ENCODE measurements at places on chromosomes 5 and 9.

- DNase-seq = no peak
These were observed 508.0 kb downstream of the GADD45G start for GRCh38 chr9:90112788-90113187.

DNA sequence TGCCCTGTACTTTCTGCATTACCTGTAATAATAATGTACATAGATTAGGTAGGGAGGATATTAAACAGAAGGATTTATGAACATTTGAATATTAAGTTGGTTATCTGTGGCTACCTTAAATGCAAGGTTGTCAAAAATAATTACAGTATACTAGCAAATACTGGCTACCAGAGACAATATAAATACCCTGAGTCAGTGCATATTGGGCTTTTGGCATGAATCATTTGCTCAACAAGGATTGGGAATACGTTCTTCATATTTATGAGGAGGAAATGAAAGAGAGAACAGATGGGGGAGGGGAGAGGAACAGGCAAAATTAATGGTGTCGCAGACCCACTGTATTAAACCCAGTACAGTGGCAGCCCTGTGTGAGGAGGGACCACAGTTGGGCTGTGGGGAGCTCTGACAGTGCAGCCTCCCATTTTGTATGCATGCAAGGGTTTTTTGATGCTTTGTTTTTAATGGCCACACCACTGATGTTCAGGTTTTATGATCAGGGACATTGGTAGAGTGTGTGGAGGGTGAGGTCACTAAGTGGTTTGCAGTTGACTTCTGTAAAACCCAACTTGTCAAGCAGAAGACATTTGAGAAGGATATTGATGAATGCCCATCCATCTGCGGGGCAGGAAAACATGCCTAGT lies 56.9 kb downstream of the MVB12B start:
- DNase-seq = no peak

GRCh38 chr9:129397335-129397734 lies 219.3 kb upstream of the IER5L start:
- no peak for DNase-seq

- no peak for DNase-seq
These were observed 805.5 kb downstream of the EFNA5 start for GRCh38 chr5:106865279-106865678.

- no peak for DNase-seq
These were observed 31.0 kb upstream of the ZFR start for GRCh38 chr5:32475334-32476097.

DNA sequence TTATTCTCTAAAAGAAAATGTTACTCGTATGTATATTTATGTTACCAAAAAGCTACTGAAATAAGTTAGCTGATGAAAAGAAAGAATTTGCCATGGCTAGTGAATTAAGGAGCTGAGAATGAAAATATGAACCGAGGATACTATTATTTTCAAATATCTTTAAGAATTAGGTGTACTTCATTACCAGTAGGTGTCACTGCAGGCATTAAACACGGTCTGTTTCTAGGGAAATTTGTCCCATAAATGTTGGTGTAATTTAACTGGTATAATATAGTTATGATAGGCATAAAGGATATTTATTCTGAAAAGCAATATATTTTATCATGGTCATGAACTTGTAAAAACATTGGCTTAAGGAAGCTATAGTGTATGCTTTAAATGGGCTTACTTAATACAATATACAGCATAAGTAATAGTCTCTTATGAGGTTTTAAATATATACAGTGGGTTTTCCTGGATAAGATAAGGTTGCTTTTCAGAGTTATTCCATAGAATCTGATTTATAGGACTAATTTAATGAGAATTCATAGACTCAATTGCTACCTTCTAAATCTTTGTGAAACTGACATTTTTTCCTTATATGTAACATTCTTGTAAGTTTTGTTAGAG lies 72.4 kb upstream of the MPDZ start:
- no peak for DNase-seq

DNA sequence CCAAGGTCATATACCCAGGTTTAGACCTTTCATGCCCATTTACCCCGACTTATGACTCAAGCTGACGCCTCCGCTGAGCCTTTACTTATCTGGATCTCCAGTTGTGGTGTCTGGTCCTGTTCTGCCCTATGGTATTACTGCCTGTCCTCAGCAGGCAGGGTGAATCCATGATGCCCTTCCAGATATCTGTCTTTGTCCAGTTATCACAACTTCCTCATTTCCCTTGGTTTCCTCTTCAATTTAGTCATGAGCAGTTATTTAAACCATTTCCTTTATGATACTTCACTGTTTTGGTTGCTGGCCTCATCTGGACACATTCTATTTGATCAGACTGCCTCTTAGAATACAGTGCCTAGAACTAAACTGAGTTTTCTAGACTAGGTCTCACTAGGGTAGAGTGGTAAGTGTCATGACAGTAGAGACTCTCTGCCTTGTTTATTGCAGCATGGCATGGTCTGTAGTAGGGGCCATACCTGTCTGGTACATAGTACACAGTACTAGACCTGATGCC lies 93.3 kb downstream of the MELK start:
- no peak for DNase-seq

DNA sequence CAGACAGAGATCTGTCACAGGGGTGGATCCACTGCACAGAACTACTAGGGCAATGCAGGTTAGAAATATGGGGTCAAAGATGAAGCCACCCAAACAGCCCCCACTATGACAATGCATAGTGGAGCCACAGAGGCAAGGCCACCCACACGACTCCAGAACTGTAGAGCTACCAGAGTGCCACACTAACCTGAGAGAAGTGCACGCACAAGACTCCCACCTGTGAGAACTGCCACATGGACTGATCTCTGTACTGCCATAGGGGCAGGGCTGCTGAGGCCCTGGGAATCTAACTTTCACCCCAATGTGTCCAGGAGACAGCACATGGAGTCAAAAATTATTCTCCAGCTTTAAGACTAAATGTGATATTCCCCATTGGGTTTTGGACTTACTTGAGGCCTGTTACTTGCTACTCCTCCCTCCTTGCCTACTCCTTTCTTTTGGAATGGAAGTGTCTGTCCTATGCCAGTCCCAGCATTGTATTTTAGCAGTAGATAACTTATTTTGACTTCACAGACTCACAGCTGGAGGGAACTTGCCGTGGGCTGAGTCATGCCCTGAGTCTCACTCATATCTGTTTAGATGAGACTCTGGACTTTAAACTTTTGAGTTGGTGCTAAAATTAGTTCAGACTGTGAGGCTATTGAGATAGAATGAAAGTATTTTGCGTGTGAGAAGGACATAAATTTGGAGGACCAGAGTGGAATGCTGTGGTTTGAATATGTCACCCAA lies 853.3 kb downstream of the MAT2B start:
- no peak for DNase-seq

GRCh38 chr5:146410272-146410671 lies 36.9 kb upstream of the TCERG1 start:
- DNase-seq = no peak

DNA sequence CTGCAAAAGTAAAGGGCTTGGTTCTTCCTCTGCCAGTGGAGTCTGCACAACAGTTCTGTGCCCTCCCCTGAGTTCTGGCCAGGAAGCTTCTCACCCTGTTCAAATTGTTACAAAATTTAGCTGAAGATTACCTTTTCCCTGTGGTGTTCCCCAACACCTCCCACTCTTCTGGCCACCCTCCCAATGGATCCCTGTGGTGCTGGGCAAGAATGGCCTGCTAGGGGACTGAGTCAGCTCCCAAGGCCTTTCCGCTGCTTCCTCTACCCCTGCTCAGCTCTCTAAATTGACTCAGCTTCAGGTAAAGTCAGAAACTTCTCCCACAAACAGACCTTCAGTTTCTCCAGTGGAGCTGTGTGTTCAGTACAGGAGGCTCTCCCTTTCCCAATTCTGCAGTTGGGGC lies 186.0 kb downstream of the NR2F1-AS1 start:
- DNase-seq = no peak

DNA sequence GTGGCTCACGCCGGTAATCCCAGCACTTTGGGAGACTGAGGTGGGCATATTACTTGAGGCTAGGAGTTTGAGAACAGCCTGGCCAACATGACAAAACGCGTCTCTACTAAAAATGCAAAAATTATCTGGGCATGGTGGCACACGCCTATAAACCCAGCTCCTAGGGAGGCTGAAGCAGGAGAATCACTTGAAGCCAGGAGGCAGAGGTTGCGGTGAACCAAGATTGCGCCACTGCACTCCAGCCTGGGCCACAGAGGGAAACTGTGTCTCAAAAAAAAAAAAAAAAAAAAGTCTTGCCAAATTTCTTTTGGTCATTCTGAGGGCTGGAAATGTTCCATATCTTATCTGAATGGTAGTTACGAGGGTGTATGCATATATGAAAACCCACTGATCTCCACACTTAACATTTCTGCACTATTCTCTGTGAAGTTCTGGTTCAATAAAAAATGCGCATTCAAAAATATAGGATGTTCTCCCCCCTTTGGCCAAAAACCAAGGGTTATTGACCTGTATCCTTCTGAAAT lies 13.5 kb upstream of the NIPAL4 start:
- no peak for DNase-seq

GRCh38 chr9:132311978-132312377 lies 42.8 kb downstream of the SETX start:
- DNase-seq = no peak

DNA sequence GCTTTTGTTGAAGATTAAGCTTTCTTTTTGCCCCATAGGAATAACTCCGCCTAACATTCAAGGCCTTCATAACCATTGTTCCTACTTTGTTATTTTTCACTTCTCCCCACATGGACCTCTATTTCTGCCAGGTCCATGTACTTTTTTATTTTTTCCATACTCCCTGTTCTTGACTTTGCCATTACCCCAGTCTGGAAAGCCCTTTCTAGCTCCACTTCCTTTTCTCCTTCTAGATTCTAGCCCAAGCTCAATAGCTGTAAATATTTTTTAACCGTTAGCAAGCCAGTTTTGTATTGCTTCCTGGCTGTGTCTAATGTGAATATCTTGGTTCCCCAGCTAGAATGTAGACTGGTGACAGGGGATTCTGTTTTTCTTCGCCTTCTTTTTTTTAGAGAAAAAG lies 26.1 kb downstream of the NCBP1 start:
- no peak for DNase-seq

DNA sequence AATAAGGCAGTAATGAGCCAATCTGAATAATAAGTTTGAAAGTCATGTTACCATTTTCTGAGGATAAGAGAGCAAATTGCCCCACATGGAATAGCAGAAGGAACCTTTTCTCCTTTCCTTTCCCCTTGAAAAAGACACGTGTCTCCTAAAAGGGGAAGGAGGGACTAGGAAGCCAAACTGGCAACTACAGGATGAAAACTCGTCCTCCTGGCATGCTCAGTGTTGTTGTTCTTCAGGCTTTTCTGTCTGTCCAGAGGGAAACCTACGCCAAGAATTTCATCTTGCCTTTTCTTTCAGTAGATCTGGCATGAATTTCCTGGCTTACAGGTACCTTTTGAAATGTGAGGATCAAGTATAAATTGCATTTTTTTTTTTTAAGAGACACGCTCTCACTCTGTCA lies 355.9 kb upstream of the TLE4 start:
- DNase-seq = no peak

GRCh38 chr5:56434986-56435385 lies 201.9 kb upstream of the ANKRD55 start:
- DNase-seq = no peak

- DNase-seq = no peak
These were observed 54.2 kb upstream of the HSPA9 start for GRCh38 chr5:138629392-138629791.

- no peak for DNase-seq
These were observed 11.3 kb upstream of the ANGPTL2 start for GRCh38 chr9:127133739-127134167.

DNA sequence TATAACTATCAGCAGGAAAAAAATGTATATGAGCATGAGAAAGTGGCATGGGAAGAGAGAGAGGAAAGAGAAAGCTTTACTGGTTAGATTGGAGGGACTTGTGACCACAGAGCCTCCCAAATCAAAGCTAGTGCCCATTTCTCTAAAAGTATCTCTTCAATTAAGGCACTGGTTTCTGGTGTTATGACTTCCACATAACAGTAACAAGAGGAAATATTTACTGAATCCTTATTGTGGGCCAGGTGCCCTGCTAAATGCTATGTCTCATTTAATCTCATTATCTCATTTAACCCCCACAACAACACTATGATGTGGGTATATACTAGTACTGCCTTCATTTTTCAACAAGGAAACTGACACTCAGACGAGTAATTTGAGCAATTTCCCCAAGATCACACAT lies 221.5 kb downstream of the EBF1 start:
- no peak for DNase-seq

- DNase-seq = no peak
These were observed 19.9 kb upstream of the WNK2 start for GRCh38 chr9:93164085-93164484.

DNA sequence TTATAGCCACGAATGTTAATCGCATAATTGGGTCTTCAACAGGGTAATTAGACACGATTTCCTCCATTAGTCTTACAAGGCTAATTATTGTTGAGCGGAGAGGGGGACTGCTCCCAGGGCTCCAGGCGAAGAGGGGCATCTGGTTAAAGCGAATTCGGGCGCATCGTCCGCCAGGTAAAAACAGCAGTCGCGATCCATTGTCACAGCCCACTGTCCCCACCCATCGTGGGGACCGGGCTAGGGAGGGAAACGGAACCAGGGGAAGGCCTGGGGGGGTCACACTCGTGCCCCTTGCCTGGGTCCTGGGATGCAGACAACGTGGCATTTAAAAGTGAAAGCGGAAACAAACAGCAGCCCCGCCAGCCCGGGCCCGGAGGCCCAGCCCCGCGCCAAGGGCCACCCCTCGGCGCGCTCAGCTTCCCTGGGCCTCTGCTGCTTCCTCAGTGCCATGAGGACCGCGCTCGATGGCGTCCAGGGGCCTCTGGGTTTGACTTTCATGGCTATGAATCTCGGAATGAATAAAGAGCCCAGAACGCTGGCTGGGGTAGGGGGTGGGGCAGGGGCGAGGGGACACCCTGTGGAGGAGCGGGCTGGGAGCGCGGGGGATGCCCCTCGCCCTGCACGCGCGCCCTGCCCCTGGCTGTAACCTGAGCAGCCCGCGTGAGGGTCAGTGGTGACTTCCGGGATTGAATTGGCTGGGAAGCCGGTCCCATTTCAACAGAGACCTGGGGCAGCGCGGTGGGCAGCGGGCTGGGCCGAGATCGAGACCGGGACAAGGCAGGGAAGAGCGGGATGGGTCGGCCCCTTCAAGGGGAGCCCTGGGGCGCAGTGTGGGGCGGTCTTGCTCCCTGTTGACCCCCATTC lies 99.9 kb downstream of the GTF3C4 start:
- DNase-seq = peak; percentile 72
